Skeletal muscle cell (primary cell): ENCODE measurements at places on chromosomes 11 and 22.

GRCh38 chr11:2289350-2289749 is 12.4 kb downstream of the C11orf21 start:
- DNase-seq: no peak

GRCh38 chr11:74072286-74072685 is 63.4 kb upstream of the UCP3 start:
- DNase-seq: no peak

DNA sequence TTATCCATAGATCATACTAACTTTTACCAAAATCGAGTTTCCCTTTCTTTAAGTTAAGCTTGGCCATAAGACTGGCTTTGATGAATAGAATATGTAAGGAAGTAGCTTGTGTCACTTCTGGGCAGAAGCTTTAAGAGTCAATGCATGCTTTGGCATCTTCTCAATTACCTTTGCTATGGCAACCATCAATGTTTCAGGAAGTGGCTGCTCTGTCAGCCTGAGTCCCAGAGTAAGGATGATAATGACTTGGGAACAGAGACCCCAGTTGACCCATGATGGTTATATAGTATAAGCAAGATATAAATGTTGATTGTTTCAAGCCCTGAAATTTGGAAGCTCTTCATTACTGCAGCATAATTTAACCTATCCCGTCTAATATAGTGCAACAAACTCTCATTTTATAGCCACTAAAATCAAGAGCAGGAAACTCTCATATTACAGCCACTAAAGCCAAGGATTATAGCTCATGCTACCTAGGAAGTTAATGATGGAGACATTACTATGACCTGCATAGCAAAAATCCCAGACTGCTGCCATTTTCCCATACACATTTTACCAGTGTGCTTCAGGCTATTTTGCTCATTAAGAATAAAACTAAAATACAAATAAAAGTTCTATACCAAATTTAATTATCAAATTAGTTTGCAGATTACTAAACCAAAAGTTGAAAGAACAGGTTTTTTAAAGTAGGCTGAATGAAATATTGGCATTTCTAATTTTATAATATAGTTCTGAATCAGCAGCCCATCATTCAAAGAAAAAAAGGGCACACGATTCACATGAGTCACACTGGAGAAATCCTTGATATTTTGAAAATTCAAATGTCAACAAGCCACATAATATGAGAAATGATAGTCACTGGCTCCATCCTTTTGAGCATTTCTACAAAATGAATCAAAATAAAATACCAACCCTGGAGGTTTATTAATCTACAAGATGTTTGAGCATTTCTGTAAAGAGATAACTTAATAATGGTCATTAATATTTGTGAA is 23.8 kb downstream of the FSHB start:
- no peak for DNase-seq

DNA sequence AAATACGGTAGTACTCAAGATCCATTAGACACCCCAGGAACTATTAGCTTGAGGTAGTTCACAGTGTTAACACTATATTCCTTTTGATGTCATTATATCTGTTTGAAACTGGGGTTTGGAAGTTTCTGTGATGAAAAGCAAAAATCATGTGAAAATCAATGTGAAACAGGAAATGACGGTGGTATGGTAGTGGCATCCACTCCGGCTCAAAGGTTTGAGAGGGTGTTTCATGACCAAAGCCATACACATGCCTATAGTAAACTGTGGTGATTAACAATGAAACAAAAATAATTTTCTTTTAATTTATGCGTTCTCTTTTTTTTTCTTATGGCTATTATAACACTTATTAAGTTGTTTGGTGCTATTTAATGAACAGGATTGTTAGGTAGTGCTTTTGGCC is 10.9 kb downstream of the RAB38 start:
- DNase-seq: no peak

DNA sequence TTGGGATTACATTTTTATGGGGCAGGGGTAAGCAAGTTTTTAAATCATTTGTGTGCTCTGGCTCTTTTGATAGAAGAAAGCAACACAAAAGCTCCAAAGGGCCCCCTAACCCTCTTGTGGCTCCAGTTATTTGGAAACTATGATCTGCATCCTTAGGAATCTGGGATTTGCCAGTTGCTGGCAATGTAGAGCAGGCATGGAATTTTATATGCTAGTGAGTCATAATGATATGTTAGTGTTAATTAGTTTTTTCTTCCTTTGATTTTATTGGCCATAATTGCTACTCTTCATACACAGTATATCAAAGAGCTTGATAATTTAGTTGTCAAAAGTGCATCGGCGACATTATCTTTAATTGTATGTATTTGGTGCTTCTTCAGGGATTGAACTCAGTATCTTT is 10.1 kb downstream of the RAG1 start:
- DNase-seq: no peak

DNA sequence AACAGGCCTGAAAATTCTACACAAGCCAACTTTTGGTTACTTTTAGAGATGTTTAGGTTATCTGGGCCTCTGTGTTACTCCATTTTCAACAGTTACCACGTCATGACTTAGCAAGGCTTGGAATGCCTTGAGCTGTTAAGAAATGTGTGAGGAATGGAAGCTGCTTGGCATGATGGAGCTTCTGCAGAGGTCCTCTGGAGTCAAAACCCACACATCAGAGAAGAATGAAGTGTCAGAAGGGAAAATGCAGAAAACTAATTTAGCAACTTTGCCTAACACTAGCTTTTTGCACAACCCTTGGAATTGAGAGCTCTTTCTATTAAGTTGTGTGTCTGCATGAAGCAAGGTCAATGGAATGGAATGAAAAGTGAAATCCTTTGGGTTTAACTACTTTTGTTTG is 27.4 kb downstream of the FAT3 start:
- DNase-seq: no peak

DNA sequence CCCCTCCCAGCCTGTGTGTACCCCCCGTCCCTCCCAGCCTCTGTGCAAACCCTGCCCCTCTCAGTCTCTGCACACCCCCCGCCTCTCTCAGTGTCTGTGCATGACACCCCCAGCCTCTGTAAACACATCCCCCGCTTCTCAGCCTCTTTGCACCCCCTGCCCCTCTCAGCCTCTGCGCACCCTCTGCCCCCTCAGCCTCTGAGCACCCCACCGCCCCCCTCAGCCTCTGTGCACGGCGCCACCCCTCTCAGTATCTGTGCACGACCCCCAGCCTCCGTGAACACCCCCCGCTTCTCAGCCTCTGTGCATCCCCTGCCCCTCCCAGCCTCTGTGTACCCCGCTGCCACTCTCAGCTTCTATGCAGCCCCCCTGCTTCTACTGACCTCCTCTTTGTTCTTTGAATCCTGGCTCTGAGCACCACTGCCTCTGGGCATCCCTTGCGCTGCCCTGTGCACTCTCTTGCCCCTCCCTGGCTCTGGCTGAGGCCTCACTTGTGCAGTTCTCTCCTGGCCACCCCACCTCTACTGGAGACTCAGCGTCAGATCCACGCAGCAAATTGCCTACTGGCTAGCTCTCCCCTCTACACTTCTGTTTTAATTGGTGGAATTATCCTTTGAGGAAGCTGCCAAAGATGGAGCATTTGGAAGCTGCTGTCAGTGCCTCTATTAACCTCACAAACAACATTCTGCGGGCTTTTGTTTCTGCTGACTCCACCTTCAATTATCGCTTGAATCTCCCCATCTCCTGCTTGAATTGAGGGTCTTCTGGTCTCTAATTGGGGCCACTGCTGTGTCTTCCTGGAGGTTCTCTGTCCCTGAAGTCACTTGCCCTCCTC is 838.6 kb downstream of the TBC1D22A start:
- no peak for DNase-seq

DNA sequence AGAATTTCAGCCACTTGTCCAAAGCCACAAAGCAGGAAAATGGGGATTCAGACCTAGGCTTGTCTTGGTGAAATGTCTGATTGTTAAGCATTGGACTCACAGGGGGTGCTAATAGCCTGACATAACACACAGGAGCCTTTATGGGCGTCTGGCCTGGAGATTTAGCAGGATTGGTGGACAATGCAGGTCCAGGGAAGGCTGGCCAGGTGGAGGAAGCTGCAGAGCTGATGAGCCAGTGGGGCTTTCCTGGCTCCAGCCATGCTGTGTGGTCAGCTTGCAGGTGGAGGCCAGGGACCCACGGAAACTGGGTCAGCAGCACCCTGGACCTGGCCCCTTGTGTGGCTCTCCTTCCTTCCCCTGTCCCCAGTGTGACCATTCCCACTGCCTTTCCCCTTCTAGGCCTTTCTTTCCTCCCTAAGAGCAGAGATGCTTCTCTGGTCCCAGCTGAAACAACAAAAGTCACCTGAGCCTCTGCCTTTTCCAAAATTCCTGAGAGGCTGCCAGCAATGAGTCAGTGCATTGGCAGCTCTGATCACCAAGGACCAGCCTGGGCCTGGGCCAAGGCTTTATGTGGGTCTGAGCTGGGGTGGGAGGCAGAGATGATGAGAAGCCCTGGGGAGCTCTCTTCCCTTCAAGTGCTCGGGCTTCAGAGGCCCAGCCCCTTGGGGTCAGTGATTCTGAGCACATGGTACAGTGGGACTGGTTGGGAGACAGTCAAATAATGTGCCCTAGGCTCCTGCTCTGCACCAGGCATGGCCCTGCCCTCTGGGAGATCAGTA is 85.2 kb downstream of the CCDC81 start:
- peak; percentile 88 for DNase-seq

DNA sequence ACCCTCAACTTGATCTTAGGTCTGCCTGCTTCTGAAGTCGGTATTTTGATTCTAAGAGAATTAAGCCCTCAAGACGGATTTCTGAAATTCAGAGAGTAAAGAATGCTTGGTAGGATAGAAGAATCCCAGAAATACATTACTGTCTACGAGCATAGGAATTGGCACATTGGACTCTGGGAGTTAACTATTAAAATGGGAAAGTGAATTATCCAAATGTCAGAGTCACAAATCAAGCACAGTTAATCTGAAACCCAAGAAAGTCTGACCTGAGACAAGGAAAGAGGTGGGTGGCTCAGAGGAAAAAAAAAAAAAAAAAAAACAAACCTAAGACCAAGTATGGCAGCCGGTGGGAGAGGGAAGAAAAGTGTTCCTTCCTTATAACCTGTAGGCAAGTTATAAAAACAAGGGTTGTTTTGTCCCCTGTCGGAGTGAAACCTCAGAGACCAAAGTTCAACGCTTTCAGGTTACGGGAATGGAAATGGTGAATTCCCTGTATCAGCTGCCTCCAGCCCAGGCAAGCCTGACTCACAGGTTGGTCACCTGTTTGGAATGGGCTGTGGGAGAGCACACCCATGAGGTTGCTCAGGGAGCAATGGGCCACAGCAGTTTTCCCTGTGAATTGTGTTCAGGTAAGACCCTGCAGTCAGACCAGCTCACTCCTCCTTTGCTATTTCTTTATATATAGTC is 139.0 kb downstream of the ETS1 start:
- no peak for DNase-seq

GRCh38 chr11:67276781-67277230 is 10.5 kb downstream of the GRK2 start:
- no peak for DNase-seq

GRCh38 chr22:29641042-29641699 is 37.7 kb downstream of the NF2 start:
- DNase-seq: peak; percentile 32

- DNase-seq: no peak
These were observed 1.2 kb downstream of the MRPL17 start for GRCh38 chr11:6681949-6682348.

DNA sequence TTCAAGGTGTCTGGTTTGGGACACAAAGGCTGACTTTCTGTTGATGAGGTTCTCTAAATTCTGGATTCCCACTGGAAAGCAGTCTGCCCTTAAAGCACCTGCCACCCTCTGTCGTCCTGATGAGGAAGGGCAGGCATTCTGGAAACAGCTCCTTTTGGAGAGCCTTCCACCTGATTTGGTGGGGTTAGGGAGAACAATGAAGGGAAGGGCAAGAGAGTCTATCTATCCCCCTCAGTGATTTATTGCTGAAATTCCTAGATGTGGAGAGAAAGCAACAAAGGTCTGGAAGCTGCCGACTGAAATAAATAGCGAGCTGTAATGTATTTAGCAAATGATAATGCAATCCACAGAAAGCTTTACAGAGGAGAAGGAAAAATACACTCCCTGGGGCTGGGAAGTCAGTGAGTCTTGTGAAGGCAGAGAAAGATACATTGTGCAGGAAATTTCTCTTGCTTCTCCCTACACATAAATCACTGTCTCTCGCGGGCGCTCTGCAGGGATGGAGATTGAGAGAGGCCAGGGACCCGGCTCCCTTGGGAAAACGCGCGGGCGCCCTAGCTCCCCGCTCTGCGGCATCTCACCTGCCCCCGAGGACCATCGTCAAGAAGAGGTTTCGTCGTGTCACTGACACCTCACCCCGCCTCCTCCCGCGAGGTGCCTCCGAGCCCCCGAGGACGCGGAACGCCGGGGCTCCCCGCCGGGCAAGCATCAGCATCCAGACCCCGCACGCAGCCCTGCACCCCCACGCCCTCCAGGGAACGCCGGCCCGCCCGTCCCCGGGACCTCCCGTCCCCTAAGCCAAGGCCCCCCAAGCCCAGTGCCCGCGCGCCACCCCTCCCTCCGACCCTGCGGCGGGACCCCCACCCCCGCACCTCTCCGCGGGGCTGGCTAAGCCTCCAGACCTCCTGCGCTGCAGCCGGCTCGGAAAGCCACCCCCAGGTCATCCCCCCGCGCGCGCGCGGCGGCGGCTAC is 673 bp downstream of the CDON start:
- no peak for DNase-seq

GRCh38 chr22:36435516-36436415 is 45.7 kb downstream of the TXN2 start:
- DNase-seq: no peak

DNA sequence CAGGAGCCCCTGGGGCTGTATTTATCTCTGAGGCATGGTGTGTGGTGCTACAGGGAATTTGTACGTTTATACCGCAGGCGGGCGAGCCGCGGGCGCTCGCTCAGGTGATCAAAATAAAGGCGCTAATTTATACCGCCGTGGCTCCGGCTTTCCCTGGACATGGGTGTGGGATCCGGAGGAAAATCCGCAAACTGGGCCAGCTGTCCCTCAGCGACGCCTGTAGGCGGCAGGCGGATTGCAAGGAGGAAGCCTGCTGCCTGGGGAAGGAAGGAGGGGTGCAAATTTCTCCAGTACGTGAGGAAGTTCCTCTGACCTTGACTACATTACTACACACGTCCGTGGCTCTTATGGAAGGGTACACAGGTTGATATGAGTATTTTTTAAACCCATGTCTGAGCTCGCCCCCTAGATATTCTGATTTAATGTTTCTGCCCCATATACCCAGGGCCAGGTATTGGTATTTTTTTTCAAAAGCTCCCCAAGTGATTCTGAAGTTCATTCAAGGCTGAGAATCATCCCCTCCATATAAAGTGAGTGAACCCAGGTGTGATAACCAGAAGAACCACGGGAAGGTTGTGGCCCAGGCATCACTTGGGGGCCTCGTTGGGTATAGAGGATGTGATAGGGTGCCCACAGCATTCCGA is 2.8 kb downstream of the MYOD1 start:
- DNase-seq: no peak
